ENCODE measurements at places on chromosomes 11 and 22.
A peak's percentile ranks its signal among the peaks of the same experiment; 100 is the strongest.

- DNase-seq: no peak
These were observed 12.2 kb downstream of the PHLDB1 start for GRCh38 chr11:118619444-118620197.

DNA sequence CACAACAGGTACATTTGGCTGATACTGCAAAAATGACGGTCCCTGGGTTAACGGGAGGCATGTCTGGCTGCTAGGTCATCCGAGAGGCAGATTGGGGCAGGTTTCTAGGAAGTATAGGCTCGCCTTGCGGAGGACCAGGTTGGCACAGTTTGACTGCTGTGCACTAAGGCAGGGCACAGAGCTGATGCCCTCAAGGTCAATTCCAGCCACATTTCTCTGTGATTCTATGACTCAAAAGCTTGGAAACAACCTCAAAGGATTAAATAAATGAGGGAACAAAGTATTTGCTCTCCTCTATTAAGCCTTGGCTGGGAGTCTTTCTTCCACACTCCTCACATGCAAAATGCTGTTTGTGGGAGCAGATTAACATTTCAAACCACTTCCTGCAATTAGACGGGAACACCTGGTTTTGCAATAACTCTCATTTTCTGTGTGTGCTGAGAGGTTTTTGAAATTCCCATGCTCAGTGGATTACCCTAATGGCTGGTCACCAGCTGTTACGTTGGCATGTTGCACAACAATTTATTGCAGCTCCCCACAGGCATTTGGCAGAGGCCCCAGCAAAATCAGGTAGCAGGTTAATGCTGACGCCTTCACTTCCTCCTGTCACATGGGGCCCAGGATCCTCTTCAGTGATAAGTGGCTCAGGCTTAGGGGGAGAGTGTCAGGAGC is 61.0 kb upstream of the PLET1 start:
- DNase-seq: no peak

GRCh38 chr22:50141891-50142363 is 28.6 kb upstream of the PANX2 start:
- DNase-seq: no peak

GRCh38 chr22:48706934-48707762 is 1120.5 kb downstream of the BRD1 start:
- no peak for DNase-seq

- peak; percentile 27 for DNase-seq
These were observed 65.2 kb upstream of the LMO1 start for GRCh38 chr11:8328848-8329330.

DNA sequence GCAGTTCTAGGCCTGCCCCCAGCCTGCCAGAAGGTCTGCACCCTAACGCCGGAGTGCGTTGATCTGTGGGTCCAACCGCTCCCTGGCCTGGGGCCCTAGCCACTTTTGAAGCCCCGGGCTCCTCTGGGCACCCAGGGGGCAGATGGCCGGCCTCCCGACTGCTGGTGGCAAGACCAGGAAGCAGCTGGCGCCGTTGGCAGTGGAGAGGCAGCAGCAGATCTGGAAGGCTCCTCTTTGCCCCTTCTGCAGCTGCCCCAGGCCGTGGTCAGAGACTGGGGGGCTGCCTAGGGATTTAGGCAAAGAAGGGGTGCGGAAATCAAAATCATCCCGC is 445 bp upstream of the VWCE start:
- DNase-seq: no peak

GRCh38 chr11:74179234-74180052 is 8.4 kb downstream of the PPME1 start:
- no peak for DNase-seq

- DNase-seq: peak; percentile 63
These were observed 32.7 kb downstream of the FLI1 start for GRCh38 chr11:128726458-128727139.

DNA sequence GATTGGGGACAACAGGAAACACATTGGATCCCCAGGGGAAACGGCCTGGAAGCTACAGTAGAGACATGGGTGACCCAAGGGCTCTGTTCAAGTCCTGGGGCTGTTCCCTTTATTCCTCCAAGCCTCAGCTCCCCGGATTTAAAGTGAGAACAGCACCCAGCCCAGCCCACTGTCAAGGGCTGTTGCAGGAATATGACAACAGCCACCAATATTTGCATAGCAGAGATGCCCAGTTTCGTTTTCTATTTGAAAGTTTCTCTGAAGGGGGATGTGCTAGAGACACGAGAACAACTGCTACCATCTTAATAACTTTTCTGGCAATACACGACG is 81.1 kb upstream of the WNT7B start:
- DNase-seq: peak; percentile 44

DNA sequence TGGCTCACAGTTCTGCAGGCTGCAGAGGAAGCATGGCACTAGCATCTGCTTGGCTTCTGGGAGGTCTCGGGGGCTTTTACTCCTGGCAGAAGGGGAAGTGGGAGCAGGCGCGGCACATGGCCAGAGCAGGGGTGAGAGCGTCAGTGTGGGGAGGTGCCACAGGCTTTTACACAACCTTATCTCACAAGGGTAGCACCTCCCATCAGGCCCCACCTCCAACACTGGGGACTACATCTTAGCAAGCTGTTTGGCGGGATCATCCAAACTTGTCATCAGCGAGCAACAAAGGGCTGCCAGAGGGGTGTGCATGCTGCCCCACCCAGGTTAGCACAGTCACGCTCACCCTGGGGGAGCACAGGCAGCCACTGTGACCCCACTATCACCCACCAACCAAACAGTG is 18.9 kb upstream of the YPEL1 start:
- no peak for DNase-seq

DNA sequence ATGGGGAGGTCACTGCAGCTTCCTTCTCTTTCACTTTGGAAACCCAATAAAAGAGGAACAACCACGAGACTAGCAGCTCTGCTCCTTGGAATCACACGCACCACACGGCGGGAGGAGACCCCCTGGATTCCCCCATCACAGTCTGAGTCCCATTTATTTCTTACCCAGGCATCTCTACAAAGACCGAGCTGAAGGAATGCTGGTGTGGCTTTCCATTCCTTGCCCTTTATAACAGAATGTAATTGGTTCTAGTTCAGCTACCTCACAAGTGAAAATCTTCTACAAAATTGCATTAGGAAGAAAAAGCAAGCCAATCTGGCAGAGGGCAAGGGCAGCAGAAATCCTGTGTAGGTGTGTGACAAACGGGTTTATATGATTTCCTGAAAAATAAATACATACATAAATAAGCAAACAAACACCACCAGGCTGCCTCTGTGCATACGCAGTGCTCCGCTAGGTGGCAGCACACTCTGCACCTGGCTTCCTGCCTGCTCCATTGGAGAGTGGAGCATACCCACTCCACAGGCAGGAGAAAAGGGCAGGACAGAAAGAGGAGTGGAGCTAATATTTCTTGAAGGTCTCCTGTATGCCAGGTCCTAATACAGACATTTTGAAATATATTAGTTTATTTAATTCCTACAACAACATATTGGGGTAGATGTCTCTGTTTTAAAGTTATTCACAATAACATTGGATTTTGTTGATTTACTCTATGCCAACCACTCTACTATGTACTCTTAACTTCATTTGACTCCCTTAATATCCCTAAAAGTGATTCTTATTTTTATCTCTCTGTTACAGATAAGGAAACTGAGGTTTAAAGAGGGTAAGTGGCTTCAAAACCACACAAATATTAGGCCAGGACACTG is 673.1 kb downstream of the KCNA4 start:
- no peak for DNase-seq

DNA sequence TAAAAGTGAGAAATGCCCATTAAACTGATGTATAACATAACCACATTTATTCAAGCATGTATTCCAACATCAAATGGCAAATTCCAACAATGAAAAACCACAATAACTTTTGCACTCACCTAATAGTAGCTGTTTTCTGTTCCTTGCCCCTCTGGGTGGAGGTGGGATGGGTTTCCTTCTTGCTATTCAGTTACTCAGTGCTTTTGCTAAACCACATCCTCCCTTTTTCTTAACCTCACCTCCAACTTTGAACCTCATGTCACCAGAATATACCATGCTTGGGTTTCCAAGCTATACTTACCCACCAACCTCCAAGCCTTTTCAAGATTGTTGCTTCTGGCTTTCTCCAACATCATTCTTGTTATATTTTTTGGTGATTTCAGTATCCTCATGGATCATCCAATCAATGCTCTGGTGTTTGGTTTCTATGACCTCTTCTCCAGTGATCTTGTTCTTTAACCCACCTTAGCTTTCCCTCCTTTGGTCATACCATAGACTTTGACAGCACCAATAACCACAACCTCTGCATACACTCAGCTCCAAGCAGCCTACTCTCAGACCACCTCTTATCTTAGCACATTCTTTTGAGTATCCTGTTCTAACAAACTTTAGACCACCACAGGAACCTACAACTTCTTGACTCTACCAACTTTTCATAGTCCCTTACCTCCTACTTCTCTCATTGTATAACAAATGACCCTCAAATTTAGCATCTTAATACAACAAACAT is 3.2 kb upstream of the CCDC15 start:
- DNase-seq: peak; percentile 57

DNA sequence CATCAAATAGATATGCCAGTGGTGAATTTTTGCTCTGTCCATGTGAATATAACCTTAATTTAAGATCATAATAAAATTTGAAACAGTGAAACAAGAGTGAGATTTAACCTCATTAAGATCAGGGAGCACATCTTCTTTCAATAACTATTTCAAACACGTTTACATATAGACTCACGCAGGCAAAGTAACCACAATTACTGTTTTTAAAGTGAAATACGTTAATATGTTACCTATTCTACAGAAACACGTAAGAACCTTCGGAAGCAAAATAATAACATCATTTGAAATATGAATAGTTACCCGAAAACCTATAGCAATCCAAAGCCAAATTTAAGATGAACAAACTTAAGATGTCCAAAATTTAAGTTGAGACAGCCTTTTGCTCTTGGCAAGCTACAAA is 136.2 kb upstream of the ZC3H12C start:
- no peak for DNase-seq

Measured in CD4-positive, alpha-beta T cell treated with Interleukin-6 at 100 ng/mL for 8 hours (primary cell).